ENCODE measurements at places on chromosomes 2 and 18.

GRCh38 chr2:36329251-36329650 lies 26.3 kb upstream of the CRIM1 start:
- peak; percentile 23 for DNase-seq

DNA sequence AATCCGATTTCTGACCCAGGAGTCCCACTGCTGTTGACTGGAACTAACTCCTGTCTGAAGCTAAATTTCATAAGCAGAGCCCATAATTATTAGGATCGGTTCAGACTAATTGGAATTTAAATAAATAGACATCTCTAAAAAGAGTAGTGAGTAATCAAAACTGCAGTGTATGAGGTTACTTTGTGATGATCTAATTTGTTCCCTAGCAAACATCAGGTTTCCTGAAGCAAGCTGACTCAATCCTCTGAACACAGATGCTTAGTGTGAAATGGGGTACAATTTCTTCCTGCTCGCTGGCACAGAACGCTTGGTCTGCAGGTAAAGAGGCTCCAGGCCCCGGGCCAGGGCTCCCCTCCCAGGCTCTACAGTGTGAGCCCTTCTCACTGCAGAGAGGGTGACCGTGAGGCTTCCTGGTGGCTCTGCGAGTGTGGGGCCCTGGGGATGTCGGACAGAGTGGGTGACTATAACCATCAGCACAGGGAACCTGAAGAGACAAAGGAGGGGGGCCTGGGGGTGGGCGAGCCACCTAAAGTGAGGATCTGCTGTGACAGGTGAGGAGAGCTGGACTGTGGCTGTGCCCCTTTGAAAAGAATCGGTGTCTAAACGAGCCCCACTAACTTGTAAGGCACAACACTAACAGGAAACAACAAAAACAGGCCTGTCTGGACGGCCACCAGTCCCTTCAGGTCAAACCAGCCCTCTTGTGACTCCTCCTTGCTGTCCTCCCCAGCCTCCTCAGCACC lies 20.2 kb downstream of the CHST10 start:
- peak; percentile 18 for DNase-seq

DNA sequence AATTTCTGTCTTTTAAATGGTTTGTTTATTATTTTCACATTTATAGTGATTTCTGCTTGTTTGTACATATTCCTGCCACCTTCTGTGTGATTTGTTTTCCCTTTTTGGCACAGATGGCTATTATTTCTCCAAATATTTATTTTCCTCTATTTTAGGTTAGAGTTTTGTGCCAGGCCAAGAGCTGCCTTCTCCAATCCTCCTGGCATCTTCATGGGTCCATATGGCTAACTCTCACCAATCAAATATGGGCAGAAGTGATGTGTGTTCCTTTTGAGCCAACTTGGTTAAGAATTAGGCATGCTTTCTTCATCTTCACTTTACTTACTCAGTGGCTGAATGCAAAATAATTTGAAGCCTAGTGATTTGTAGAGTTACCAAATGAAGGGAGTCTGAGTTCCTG lies 697.1 kb upstream of the CELF4 start:
- no peak for DNase-seq

DNA sequence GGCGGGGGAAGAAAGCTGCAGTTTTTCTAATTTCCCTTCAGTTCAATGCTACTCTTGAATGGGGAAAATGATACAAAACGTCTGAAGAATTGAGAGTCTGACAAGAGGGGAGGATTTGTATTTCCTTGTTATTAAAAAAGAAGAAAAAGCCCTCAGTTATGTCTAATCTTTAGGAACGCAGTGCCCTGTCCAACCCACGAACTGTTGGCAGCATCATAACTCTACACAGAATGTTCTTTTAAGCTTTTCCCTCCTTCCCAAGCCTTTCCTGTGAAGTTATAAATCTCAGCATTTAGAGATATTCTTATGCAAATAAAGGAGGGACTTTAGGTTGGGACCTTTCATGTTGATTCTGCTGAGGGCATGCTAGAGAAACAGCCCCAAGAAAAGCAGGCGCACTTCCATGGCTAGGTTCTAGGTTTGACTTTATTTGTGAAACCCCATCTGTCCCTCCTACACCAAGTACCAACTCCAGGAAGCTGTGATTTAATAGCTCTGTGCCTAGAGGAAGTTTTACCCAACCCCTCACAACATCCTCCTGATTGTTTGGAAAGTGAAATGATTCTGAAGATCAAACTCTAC lies 288.6 kb downstream of the SETBP1 start:
- DNase-seq = no peak

DNA sequence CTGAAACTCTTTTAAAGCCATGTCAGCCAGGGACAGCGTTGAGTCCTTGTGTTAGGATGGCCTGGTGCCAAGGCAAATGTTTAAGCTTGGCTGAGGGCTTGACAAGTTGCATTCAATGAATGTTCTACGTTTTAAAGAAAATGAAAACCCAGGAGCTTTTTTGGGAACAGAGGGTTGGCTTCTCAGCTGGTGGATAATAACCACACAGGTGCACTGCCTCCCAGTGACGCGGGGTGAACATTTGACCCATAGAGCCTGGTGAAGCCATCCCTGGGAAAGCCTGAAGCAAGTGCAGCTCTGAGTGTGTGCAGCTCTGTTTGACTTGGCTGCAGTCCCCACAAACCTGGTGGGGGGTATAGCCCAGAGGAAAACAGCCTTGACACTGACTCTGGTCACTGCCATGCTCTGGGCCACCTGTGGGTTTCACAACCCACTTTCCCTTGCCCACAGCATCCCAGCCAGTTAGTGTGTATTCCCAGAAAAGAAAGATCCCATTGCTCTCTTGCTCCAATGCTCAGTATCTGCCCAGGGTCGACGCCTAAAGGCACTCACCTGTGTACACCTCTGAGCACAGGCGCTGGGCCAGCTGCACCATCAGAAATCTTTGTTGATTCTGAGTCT lies 874.9 kb downstream of the RNF144A start:
- no peak for DNase-seq

- DNase-seq = no peak
Observed at GRCh38 chr2:170310876-170311502, 133.0 kb downstream of the MYO3B start.

GRCh38 chr2:191199929-191200512 lies 45.2 kb upstream of the MYO1B start:
- DNase-seq = no peak

DNA sequence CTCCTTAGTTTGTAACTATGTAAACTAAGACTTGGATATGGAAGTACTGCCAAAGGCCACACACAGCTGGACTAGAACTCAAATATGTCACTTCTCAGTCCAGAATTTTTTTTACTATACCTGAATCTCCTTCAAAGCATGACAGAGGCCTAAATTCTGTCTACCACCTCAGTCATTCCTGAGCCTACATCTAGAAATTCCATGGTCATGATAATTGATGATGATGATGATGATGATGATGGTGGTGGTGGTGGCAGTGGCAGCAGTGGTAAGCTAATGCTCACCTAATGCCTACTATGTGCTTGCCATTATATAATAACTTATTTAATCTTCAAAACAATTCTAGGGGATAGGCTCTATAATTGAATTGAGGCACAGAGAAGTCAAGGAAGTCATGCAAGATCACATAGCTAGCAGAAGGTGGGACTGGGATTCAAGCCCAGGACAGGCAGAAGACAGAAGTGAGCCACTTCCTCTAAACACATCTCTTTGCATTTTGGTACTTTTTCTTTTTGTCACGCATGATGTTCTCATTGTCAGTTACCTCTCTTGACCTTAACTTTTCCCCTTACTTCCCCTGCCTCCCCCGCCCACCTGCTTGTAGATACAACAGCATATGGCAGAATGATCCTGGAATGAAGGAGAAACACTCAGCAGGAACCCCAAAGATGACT lies 539.3 kb downstream of the TNS1 start:
- DNase-seq = no peak

DNA sequence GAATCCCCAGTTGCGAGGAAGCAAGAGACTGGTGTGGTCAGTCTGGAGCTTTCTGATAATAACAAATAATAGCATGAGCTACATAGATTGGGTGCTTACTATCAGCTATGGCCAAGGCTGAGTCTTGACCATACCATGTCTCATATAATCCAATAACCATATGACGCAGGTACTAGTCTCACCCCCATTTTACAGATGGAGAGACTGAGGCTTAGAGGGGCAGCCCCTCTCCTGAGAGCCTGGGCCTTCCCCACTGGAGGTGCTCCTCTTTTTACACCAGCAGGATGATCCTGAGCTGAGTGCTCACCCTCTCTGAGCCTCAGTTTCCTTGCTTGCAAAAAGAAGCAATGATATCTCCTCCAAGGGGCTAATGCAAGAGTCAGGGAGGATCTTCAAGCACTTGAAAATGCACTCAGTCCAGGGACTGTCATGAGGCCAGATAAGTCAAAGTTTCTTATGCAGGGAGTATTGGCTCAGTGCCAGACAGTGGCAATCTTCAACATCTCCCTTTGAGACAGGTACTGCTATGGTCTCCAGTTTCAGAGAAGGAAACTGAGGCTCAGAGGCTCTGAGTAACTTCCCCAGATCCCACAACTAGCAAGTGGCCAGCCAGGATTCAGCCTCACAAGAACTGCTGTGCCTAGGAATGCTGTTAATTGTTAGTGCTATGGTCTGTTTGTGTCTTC lies 149.7 kb downstream of the TFCP2L1 start:
- DNase-seq = no peak

DNA sequence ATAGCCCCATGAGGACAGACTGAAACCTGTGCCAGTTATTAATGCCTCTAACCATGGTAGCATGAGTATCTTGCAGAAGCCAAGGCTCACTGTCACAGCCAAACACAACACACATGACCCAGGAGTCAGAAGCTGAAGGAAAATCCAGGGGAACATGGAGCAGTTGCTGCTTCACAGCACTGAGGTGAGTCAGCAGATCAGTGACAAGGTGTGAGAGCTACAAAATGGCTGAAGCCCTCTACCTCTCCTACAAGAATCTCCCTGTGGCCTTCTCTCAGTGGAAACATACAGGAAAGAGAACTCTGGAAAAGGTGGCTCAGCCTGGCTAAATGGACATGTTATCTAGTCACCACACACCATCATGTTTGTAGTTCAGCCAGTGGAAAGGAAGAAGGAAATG lies 93.5 kb downstream of the NAB1 start:
- DNase-seq = no peak

- no peak for DNase-seq
Observed at GRCh38 chr2:1870431-1870830, 126.1 kb upstream of the PXDN start.

- peak; percentile 7 for DNase-seq
Observed at GRCh38 chr2:130241041-130241707, 42.9 kb upstream of the TUBA3E start.

GRCh38 chr2:121004950-121005349 lies 269.3 kb downstream of the GLI2 start:
- no peak for DNase-seq

DNA sequence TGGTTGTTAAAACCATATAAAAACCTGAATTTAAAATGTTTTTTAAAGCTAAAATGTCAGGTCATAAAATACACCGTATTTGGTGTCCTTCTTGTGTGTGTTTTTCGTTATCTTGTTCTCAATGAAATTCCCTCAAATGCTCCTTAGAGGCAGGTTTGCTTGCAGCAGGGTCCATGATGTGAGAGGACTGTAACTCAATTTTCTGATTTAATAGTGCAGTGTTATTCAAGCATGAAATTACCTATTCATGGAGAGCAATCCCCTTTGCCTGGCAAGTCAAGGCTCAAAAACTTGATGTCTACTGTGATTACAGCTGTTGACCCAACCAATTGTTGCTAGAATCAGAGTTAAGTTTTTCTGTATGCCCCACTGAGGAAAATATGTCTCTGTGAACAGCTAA lies 318.2 kb downstream of the GALNT13 start:
- no peak for DNase-seq

DNA sequence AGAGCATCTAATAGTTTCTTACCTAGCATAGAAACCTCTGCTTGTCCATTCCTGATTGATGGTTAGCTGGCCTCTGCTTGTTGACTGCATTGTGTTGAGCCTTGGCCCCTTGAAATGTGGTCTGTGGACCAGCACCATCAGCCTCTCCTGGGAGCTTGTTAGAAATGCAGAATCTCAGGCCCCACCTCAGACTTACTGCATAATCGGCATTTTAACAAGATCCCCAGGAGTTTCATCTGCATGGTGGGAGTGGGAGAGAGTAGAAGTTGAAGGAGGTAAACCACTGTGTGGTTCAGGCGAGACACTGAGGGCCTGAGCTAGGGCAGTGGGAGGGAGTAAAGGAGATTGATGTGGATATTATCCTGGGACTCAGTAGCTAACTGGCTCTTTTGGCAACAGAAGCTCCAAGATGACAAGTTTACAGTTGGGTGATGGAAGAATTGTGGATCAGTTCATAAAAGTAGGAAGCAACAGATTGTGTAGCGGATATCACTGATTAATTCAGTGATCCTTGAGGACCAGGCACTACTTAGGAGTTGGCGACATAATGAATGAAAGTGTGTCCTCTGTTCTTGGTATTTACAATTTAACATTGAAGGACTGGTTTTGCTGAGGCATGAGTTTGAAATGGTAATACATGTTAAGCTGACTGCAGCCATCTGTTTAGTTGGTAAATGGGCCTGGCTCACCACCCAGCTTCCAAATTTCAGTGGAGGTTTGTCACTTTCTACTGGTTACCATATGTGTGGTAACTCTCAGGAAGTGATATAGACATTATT lies 20.9 kb downstream of the PHLPP1 start:
- DNase-seq = no peak

- peak; percentile 62 for DNase-seq
Observed at GRCh38 chr2:33268246-33268831, 208.1 kb upstream of the RASGRP3 start.

- DNase-seq = no peak
Observed at GRCh38 chr2:70125498-70125898, 38.2 kb downstream of the PCBP1 start.

DNA sequence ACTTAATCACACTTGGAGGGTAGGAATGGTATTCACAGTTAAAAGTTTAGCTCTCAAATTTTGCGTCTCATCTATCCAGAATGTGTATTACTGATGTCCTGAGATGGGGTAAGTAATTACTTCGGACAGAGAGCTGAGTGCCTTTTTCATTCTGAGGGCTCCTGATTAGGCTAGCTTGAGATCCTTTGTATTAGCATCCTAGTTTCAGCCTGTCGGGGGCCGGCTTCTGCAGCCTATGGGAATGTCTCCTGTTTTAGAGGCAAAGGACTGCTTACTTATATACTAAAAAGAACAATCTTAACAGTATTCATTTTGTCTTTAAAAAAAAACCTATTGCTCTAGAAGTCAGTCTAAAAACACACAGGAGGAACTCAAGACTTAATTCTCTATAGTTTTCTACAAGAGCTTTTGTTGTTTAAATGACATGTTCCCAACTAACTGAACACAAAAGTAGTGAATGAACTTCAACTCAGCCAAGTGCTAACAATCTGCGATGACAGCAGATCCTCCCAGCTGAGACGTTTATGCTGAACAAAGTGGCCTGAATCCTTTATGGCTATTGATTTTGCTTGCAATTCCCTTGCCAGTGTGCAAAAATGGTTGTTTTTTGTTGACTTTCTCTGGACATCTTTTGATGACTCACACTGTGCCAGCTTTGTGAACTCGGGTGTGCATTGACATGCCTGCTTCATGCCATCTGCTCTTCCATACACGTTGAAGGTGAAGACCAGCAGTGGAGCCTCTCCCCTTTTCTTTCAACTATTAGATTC lies 118.7 kb downstream of the LYPD6B start:
- no peak for DNase-seq

- no peak for DNase-seq
Observed at GRCh38 chr2:240209493-240209892, 69.0 kb upstream of the OTOS start.

- peak; percentile 39 for DNase-seq
Observed at GRCh38 chr18:41323044-41323443, 632.0 kb upstream of the PIK3C3 start.
